ENCODE measurements at places on chromosomes 7 and 10.

DNA sequence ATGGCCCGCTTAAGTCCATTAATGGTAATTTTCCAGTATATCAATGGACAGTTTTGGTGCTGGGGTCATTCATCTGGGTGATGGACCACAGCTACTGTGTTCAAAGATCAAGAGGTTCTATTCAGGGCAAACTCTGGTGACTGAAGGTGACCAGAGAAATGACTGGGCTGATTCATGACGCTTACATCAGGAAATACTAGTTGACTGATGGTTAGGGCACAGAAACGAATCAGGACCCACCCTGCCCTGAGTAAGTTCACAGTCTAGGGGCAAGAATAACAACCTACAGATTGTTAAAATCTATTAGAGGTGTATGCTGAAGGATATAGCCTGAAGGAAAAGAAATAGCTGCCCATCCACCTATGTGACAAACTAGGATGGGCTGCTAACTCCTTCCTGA is 9.5 kb downstream of the NCAPG2 start:
- DNase-seq = no peak

DNA sequence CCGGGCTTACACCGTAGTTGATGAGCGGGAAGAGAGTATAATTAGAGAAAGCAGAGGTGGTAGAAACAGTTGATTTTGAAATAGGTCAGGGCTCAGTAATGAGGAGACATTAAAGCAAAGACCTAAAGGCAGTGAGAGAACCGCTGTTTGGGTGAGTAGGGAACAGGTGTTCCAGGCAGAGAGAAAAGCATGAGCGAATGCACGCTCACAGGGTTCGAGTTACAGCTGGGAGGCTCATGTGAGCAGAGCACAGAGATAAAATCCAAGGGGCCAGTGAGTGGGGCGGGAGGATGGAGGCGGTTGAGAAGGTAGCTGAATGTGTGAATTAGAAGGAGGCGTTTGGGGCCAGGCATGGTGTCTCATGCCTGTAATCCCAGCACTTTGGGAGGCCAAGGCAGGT is 39.9 kb downstream of the APBB1IP start:
- DNase-seq = no peak

DNA sequence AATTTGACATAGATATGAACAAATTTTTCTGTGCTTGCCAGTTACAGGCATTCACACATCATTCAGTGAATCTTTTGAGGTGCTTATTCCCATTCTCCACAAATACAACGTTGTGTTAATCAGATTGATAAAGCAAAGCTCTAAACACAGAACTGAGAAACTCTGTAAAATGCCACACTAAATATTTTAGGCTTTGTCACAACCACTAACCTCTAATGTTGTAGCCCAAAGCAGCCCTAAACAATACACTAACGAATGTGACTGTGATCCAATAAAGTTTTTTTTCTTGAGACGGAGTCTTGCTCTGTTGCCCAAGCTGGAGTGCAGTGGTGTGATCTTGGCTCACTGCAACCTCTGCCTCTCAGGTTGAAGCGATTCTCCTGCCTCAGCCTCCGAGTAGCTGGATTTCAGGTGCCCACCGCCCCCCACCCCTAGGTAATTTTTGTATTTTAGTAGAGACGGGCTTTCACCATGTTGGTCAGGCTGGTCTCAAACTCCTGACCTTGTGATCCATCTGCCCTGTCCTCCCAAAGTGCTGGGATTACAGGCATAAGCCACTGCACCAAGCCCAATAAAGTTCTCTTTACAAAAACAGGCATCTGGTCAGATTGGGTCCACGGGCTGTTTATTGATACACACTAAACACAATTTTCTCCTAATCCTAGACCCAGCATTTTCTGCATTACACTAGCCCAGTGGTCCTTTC is 6.9 kb downstream of the CYCS start:
- DNase-seq = no peak

DNA sequence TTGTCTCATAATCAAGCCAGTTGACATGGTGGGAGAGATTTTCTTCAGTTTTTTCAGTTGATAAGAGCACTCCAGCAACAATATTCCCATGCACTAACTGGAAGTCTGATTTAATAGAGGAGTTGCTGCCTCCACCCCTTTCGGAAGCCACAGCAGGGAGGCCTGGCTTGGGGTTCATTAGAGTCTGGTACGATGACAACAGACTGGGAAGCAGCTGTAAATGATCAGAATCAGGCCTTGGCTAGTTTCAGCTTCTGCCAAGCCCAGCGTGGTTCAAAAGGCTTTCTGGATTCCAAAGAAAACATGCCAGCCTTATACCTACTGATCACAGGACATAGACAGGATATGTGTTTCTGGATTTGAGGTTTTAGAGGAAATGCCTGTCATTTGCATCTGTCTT is 274.0 kb downstream of the CSTF2T start:
- no peak for DNase-seq

GRCh38 chr10:79286318-79286951 is 60.8 kb upstream of the PPIF start:
- peak; percentile 69 for DNase-seq

GRCh38 chr10:22805304-22805703 is 90.9 kb upstream of the PIP4K2A start:
- DNase-seq = no peak

DNA sequence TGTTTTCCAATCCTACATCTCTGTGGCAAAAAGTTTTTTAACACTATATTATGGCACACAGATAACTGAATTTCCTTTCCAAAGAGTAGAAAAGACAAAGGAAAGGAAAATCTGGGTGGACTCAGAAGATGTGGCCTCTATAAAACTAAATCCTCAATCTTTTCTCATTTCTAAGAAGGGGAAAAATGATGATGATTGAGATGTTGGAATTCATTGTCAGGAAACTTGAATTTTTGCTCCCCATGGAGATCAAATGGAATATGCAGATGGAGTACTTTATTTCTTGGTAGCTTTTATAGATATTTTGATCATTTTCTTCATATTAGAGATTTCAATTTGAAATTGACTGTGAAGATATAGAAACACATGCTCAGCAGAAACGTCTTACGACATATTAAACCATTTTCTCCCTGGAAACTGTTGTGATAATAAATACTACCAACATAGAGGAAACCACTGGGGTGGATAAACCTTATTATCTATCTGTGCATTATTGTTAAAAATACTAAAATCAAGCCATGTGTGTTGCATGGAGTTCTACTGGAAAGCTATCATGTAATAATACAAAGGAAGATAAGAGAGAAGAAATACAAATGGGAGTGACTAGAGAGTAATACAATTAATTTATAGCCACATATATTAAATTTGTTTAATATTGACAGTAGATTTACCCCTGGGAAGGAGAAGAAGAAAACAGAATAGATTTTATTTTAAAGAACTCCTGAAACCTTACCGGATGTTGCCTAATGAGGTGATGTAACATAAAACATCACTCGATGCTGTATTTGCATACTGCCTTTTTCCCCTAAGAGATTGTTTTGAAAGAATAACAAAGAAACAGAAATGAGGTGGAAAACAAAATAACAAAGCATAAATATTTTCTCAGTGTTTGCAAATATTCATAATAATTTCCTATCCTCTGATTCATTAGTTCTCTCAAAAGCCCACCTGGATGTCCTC is 931.2 kb upstream of the C7orf33 start:
- DNase-seq = no peak

GRCh38 chr7:32163141-32163806 is 93.1 kb upstream of the PDE1C start:
- DNase-seq = no peak

GRCh38 chr10:77179015-77179695 is 458.5 kb downstream of the KCNMA1 start:
- no peak for DNase-seq

GRCh38 chr10:94225589-94225988 is 137.2 kb downstream of the NOC3L start:
- no peak for DNase-seq

DNA sequence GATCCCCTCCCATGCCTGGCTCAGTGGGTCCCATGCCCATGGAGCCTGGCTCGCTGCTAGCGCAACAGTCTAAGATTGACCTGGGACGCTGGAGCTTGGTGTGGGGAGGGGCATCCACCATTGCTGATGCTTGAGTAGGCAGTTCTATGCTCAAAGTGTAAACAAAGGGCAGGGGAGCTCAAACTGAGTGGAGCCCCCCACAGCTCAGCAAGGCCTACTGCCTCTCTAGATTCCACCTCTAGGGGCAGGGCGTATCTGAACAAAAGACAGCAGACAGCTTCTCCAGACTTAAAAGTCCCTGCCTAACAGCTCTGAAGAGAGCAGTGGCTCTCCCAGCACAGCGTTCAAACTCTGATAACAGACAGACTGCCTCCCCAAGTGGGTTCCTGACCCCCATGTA is 31.2 kb upstream of the FFAR4 start:
- DNase-seq = no peak

DNA sequence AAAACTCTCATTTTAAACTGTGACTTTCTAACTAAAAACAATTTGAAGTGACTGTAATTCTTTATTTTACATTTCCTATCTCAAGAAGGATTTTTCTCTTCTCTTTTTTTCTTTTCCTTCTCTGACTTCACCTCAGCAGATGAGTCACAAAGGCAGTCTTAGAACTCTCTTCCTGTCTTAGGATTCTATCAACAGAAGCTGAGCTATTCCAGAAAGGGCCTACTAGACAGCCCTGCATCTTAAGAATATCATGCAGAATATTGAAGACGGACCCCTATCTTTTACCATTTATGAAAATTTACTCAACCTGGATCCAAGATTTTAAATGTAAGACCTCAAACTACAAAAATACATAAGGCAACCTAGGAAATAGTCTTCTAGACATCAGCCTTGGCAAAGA is 365.7 kb upstream of the SEMA3C start:
- no peak for DNase-seq

DNA sequence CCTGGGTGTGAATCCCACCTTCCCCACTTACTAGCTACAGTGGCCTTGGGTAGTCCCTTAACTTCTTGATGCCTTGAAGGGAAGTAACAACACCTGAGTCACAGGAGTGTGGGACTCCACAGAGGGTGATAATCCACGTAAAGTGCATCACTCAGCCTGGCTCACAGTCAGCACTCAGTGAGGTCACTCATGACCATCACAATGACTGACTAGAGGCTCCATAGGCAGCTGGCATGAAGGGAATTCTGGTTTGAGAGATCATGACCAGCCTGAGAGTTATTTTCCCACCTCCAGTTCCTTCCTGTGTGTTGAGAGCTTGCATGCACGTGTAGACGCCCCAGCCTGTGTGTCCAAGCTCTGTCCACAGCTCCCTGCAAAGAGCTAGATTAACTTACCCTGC is 34.8 kb downstream of the NEUROG3 start:
- DNase-seq = no peak

DNA sequence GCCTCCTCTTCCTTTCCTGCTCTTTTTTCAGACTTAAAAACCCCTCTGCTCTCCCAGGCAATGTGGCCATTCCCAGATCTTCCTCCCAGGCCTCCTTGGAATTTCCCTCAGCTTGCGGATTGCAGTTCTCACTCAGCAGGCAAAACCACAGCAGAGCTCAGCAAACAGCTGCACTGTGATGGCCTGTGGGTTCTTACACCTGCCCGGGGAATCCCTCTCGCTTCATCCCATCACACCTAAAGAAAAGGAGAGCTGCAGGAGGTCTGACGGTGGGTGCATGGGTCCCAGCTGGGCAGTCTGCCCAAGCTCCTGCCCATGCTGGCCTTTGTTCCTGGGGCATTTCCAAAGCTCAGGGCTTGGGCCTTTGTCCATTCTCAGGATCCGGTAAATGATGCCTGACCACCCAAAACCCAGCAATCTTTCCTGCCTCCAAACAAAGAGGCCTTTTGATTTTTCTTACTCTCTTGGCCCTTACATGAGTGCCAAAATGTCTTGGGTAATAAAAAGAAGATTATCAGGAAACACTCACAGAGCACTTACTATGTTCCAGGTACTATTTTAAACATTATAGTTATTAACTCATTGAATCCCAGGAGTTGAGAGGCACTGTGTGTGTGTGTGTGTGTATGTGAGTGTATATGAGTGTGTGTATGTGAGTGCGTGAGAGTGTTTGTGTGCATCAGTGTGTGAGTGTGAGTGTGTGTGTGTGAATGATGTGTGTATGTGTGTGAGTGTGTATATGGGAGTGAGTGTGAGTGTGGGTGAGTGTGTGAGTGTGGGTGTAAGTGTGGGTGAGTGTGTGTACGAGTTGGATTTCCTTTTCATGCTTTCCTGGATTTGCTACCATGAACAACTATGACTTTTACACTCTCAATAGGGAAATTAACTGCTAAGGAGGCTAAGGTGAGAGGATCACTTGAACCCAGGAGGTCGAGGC is 64.5 kb upstream of the PODXL start:
- no peak for DNase-seq

DNA sequence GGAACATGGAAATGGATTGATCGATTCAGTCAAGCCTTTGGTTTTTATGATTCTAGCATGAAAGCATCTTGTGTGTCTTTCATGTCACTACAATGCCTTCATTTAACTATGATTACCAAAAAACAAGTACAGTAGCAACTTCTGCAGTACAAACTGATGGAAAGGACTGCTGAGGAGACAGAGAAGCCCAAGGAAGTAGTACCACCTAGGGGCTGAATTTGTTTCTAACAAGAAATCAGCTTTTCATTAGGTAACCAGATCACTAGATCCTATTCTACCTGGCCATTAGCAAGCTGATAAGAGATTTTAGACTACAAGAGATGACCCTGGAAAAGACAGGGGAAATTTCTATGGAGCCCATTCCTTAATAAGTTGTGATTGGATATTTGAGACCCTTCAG is 3.2 kb upstream of the IFIT1 start:
- DNase-seq = no peak

GRCh38 chr10:130994191-130994590 is 317.3 kb downstream of the TCERG1L start:
- no peak for DNase-seq

- no peak for DNase-seq
These were observed 174.9 kb downstream of the C7orf25 start for GRCh38 chr7:42736931-42737330.

DNA sequence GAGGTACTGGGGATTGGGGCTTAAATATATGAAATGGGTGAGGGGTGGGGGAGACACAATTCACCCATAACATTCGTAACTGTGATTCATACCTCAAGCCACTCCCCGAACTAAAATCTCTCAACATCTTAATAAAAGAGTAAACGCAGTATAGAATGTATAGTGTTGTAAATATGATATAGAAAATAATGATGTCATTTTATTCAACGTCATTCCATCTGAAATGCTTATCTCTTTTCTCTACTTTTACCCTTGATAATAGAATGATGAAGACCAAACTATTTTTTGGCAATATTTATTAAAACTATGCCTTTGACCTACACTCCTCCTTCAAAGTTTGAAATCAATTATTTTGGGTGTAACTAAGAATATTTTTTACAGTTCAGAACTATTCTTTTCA is 36.4 kb downstream of the FRA10AC1 start:
- no peak for DNase-seq

All from stimulated activated CD8-positive, alpha-beta memory T cell treated with anti-CD3 and anti-CD28 coated beads, Interleukin-4, amount 100 ng/mL, for 1 hour (primary cell).